ENCODE measurements at places on chromosomes 3 and 15.

- no peak for DNase-seq
These were observed 31.7 kb upstream of the CMTM7 start for GRCh38 chr3:32359766-32360492.

GRCh38 chr15:69576035-69576526 is 123.5 kb downstream of the RPLP1 start:
- peak; percentile 87 for DNase-seq

- DNase-seq, result no peak
These were observed 10.6 kb downstream of the XXYLT1 start for GRCh38 chr3:195260280-195260905.

GRCh38 chr3:182803596-182803995 is 10.3 kb downstream of the ATP11B start:
- no peak for DNase-seq

DNA sequence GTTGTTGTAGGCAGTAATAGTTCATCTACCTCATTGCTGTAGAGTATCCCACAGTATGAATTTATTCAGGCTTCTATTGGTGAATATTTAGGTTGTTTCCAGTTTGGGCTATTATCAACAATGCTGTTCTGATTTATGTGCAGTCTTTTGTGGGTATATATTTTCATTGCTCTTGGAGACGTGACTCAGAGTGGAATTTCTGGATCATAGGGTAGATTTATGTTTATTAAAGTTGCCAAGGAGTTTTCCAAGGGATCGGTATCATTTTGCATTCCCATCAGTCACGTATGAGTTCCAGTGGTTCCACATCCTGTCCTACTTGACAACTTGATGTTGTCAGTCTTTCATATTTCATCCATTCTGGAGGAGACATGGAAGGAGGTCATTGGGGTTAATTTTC is 8.4 kb upstream of the HRH1 start:
- no peak for DNase-seq

All from cardiac septum (tissue), 1 donor.